Nucleus accumbens (tissue), 56 donors: ENCODE measurements at places on chromosomes 13 and 19.
A peak's percentile ranks its signal among the peaks of the same experiment; 100 is the strongest.

DNA sequence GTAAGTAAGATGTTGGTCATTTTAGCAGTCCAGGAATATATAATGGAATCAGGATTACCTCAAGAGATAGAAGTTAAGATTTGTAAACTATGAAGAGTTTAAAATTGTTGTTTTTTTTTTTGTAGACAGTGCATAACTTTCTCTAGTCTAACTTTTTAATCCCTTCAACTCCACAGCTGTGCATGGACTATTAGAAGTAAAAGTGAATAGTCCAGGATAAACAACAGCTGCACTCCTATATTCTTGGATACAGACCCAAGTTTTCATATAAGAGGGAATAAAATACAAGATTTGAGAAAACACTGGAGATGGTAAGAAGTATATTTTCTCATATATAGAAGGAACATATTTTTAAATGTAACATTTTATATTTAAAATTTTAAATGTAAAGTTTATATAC is 1509.9 kb downstream of the SLITRK5 start:
- DNase-seq: no peak

DNA sequence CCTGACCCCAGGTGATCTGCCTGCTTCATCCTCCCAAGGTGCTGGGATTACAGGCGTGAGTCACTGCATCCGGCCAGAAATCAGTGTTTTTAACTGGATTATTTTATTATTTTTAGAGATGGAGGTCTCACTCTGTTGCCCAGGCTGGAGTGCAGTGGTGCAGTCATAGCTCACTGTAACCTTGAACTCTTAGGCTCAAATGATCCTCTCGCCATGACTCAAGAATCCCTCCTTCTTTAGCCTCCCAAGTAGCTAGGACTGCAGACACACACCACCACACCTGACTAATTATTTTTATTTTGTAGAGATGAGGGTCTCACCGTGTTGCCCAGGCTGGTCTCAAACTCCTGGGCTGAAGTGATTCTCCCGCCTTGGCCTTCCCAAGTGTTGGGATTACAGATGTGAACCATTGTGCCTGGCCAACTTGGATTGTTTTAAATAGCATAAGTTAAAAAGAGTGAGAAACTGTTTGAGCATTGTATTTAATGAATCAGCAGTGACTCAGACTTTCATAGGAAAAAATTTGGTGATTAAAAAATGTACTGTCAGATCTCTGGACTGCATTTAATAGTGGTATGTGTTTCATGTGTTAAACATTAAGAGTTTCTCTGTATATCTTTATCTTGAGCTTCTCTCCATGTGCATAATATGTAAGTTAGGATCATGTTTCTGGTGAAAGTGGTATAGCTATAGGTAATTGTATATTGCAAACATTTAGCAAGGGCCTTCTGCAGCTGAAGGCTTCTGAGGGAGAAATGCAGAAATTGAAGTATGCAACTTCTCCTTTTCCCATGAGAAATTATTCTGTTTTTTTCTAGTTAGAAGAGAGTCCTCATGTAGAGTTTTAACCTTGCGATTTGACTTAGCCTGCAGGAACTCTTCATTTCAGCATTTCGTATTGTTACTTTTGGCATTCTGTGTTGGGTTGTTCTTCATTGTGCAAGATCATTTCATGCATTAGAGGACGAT is 121.2 kb downstream of the PCCA start:
- no peak for DNase-seq

- no peak for DNase-seq
These were observed 714 bp downstream of the POLRMT start for GRCh38 chr19:632579-633067.

GRCh38 chr19:55454787-55455243 is 6.6 kb downstream of the ISOC2 start:
- DNase-seq: peak; percentile 13

DNA sequence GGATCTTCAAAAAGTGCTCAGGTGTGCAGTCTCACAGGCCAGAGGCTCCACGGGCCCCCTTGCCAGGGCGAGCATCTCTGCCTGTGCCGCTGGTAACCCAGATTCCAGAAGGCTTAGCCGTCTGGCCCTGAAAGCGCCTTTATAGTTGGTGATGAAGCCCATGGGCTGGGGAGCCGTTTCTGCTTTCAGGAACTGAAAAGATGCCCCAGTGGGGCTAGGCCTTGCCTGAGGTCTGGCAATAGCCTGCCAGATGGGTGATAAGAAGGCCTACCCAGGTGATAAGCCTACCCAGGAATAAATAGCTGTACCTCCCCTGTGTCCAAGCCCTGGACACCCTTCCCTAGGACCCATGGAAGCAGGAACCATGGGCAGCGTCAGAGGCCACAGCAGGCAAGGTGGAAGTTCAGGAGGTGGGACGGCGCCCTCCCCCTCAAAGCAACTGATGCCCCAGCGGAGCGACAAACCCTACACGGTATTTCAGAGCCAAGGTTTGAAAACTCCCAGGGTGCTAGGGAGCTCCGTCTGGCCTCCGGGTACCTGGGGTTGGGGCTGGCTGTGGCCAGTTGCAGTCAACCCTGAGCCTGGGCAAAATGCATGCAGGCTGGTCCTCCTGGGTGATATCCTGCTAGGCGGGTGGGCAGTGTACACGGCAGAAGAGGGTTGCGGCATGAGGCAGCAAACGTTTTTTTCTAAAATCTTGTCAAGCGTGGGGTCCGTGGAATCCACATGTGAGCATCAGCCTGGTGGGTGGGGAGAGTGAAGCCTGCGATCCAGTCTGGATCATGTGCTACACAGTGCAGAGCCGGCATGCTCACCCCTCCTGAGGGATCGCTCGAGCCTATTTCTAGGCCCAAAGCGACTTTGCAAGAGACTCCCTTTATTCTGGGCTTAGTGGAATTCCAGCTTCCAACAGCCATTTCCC is 45.3 kb downstream of the ACTN4 start:
- DNase-seq: no peak

DNA sequence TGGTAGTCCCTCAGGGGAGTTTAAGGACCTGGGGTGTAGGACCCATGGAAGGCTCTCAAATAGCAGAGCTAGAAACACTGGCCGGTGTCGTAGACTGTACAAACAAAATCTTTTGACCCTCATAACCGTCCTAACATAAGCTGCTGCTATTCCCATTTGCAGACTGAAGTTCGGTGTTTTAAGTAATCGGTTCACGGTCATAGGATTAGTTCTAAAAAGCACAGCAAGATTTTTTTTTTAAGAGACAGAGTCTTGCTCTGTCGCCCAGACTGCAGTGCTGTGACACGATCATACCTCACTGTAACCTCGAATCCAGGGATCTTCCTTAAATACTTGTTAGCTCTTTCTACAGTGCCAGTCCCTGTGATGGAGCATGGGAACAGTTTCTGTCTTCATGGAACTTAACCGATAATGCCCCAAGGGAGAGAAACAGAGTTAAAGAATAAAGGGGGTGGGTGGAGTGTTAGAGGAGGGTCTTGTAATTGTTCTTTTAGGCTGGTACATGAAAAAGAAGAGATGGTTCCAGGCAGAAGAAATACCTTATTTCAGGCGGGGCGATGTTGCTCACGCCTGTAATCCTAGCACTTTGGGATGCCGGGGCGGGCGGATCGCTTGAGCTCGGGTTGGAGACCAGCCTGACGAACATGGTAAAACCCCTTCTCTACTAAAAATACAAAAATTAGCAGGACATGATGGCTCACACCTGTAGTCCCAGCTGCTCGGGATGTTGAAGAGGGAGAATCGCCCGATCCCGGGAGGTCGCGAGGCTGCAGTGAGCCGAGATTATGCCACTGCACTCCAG is 475 bp upstream of the ZC3H4 start:
- no peak for DNase-seq

DNA sequence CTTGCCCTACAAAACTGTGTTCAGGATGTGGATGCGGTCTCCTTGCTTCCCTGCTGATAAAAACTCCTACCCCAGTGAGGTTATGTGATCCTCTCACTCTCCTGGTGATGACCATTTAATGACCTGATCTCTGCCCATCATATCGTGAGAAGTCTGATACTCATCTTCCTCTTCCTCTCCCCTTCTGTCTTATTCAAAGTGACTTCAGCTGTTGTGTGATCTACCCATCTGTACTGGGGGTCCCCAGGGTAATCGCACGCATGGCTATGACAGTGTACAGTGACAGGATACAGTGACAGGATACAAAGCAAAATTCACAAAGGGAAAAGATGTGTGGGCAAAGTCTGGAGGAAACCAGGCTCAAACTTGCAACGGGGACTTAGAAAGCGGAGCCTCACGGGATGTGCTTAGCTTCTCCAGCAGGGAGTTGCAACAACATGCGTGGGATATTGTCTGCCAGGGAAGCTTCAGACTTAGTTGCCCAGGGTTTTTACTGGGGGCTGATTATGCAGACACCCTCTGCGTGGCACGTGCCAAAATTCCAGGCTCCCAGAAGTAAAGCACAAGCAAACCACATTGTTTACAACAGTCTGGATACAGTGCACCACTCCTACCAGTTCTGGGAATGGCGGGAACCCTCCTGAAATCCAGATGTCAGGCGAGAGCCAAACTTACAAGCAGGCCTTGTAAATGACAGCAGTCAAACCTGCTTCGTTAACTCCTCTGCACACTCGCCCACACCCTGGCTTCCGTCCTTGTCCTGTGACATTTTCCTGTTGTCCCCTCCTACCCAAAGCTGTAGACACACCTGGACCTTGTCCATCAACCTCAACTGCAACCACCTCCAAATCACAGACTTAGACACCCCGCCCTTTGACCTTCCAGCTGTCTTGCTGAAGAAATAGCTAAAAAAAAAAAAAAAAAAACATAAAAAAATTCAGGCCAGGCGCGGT is 18.0 kb upstream of the GARRE1 start:
- DNase-seq: no peak

GRCh38 chr19:37931881-37932655 is 25.1 kb downstream of the SIPA1L3 start:
- DNase-seq: peak; percentile 24

DNA sequence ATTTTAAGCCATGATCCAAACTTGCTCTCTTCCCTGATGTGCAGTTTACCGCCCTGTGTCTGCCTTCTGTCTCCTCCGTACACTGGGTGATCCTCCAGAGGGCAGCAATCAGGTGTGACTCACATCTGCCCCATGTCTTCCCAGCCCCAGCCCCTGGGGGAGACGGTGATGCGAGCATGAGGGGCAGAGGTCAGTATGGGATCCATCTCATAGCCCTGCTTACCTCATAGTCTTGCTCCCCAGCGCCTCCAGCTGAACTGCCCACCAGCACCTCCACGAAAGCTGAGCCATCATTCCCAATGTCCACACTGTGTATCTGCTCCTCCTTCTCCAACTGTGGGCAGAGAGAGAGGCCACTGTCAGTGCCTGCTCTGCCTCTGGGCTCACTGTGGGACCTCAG is 14.6 kb downstream of the XRCC1 start:
- DNase-seq: no peak

DNA sequence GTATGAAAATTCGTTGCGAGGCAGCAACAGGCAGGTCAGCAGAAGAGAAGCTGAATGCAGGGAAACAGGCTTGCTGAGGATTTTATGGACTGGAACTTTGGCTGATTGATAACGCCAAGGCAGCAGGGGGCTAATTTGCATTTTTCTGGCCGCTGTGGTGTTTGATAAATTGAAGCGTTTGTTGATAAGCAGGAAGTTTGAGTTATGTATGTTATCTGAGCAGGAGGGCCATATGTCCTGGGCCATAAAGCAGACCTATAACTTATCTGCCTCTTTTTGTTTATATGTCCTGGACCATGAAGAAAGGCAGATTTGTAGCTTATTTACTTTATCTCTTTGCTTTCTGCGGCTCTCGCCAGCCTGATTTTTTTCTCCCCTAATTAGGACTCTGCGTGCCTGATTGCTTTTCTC is 65.9 kb downstream of the ZNF627 start:
- no peak for DNase-seq

DNA sequence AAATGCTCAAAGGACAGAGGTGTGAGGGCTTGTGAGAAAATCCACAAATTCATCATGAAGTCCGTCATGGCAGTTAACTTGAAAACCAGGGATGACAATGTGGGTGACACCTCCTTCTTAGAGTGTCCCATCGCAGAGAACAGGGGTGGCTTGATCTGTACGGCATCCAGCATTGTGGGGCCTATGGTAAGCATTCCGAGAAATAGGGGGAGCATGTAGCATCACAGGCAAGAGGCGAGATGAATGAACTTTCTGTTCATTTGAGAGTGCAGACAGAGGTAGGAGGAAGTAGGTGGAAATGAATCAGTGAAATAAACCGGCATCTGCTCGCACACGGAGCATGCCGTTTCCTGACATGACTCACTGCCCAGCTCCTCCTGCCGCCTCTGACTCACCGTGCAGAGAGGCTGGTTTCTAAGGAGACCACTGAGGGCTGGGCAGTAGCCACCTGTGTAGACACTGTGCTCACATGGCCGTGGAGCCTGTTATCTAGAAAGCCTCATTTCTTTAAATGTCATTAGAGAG is 339.0 kb downstream of the RFC3 start:
- no peak for DNase-seq

- no peak for DNase-seq
These were observed 15.3 kb upstream of the RAB8A start for GRCh38 chr19:16096280-16096855.

- no peak for DNase-seq
These were observed 192.4 kb downstream of the NUFIP1 start for GRCh38 chr13:44796597-44797490.

DNA sequence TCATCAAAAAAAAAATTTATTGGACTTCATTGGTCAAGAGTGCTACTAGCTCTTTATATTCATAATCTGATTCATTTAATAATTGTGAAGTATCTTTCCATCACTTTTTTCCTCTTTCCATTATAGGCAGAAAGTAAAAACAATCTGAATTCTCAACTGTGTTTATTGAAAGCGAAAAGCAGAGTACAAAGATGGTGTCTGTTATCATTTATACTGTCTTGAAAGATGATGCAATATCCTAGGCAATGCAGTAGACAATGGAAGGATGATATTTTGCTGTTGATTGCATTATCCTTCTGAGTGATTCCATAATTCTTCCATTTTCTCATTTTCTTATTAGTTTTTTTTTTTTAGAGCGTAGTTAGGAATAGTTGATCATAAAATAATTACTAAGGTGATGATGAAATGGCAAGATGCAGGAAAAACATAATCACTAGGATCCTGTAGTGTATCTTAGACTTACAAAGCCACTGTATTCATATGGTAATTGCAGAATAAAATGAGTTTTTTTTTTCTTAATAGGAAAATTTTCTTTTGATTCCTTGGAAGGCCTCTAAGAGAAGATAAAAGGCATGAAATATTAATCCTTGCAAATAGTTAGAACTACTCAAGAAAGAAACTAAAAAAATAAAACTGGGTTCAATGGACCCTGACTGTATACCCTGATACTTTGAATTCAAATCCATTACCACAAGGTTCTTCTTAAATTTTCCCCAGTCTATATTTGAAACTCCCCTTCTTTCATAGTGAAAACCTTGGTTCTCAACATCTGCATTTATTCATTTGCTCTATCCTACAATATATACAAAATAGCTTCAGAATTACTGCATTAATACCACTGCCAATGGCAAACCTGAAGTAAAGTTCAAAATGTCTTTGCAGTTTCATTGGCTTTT is 11.6 kb downstream of the URI1 start:
- no peak for DNase-seq

DNA sequence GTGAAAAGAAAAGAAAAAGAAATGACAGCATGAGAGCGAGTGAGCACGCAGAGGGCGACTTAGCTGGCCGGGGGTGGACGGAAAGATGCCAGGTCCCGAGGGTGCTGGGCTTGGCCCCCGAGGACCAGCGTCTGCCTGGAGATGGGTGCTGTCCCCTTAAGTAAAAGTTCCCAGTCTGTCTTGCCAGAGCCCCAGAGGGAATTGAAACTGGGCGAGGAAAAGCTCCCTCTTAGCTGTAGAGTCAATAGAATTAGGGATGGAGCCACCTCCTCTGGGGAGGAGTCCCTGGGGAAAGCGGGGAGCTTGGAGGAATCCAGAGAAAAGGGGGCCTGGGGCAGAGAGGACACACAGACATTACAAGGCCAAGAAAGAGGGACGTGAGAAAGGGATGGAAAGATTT is 13.3 kb downstream of the BCAM start:
- DNase-seq: no peak
